ENCODE measurements at places on chromosomes 2 and 18.

DNA sequence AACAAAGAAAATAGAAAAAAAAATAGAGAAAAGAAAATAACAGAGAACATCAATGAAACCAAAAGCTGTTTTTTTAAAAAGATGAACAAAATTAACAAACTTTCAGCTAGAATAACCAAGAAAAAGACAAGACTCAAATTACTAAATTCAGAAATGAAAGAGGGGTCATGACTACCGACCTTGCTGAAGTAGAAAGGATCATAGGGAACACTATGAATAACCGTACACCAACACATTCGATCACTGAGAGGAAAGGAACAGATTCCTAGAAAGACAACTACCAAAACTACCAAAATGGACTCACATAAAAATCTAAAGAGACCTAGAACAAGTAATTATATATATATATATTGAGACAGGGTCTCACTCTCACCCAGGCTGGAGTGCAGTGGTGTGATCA is 37.4 kb upstream of the DTNB start:
- no peak for DNase-seq

DNA sequence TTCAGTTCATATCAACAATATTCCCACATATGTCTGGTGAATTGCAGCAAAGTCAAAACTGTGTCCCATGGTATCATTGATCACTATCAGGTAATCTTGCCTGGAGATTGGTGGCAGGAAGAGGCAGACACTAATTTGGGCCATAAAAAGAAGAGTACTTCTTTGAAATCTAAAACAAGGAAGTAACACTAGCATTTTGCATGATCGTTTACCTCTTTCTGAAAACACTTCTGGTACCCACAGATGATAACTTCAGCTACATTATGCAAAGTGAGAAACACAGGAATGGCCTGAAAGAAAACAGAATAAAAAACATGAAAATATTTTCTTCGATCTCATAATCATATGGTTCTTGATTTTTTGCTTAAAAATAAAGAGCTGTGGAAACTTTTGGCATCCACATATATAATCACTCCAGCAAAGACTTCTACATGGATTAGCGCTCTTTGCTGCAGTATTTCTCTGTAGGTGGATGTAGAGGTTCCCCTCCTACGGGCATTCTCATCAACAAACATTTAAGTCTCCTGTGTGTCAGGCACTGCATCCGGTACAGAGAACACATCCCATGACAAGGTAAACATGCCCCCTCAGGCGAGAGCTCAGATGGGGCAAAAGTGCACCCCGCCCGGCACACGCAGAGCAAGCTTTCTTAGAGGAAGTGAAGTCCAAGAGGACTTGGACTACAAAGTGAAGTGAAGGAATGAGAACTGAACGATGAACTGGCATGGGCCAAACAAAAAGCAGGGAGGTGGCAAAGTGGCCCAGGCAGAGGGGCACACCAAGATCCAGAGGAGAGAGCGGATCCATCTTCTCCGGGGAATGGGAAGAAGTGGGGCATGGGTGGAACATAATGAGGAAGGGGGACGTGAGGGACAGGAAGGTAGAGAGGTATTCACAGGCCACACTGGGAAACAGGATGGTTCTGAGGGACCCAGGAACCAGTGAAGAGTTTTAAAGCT is 68.0 kb upstream of the RIOK3 start:
- no peak for DNase-seq

- DNase-seq, result no peak
These were observed 51.0 kb downstream of the RBMS1 start for GRCh38 chr2:160442603-160443002.

GRCh38 chr18:48757906-48758305 is 192.9 kb downstream of the SMAD7 start:
- DNase-seq, result no peak

DNA sequence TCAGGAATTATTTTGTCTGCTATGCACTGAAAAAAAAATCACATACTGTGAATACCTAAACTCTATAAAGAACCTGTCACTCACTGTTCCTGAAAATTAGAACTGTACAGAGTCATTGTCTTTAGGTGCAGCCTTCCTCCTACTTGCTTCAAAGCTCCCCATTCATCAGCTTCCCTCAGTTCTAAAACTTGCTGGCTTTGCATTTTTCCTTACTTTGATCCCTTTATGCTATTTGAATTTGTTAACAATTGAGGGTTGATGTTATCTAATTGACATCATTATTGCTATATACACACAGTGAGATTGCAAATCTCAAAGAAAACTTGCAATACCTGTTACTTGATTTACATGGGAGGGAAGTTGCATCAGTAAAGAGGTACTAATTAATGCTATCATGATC is 48.3 kb downstream of the PTH2R start:
- no peak for DNase-seq

GRCh38 chr2:67037655-67038054 is 359.5 kb upstream of the ETAA1 start:
- DNase-seq, result no peak

GRCh38 chr18:77079954-77080682 is 52.5 kb downstream of the MBP start:
- DNase-seq, result no peak

DNA sequence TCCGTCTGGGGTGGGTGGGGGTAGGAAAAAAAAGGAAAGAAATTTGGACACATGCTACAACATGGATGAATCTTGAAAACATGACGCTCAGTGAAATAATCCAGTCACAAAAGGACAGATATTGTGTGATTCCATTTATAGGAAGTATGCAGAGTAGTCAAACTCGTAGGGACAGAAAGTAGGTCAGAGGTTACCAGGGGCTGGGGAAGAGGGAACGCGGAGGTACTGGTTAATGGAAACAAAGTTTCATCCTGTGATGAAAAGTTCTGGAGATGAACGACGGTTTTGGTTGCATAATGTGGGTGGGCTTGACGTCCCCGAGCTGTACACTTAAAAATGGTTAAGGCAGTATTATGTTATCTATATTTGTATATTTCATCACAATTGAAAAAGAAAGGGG is 4.5 kb upstream of the SFTPB start:
- DNase-seq, result no peak

DNA sequence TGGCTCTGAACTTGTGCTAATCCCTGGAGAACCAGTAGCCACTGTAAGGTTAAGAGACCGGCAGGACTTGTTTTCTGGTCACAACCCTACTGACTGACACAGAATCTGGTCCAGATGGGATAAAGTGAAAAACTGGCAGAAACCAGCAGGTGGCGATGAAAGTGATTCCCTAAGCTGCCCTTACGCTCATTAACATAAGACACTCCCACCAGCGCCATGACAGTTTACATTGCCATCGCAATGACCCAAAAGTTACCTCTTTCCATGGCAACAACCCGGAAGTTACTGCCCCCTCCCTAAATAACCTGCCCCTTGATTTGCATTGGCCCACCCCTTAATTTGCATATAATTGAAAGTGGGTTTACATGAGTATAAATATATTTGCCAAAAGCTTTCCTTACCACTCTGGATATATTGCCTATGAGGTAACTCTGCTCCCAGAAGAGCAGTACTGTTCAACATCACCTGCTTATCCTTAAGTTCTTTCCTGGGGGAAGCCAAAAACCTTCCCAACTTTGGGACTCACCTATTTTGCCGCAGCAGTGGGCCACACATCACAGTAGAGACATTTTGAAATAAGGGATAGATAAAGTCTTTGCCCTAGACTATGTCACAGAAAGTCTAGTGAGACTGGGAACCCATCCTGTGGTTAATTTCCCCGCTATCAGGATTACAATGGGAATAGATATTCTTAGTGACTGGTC is 35.8 kb upstream of the AFF3 start:
- DNase-seq, result no peak

DNA sequence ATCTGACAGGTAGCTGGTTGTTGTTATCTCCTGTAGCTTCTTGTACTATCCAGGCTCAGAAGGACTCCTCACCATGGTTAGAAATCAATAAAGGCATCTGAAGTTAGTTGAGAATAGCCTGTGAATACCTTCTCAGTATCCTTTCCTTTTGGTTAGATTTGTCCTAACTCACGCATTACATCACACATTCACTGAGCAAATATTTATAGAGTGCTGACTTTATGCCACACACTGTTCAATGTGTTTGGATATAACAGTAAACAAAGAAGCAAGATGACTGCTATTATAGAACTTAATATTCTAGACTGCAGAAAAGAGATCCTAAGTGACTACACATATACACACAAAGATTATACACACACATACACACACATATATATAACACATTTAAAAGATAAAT is 889.9 kb upstream of the CHAC2 start:
- no peak for DNase-seq

GRCh38 chr2:38148501-38148900 is 72.5 kb upstream of the CYP1B1 start:
- DNase-seq, result no peak

DNA sequence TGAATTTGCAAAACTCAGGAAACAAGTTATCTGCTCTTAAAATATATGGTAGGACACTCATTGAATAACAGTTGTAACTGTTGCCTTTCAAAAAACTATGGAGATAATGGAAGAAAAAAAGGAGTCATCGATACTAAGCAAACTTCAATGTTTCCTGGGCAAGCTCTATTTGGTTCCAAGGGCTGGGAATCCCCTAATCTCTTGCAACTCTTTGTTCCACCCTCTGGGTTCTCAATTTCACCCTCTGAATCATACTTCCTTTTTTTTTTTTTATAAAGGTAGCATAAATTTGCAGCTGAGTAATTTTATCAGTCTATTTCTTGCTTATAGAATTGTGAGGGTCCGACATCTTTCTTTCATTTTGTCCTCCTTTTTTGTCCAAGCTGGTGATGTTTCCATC is 36.7 kb downstream of the SLC9A4 start:
- no peak for DNase-seq

DNA sequence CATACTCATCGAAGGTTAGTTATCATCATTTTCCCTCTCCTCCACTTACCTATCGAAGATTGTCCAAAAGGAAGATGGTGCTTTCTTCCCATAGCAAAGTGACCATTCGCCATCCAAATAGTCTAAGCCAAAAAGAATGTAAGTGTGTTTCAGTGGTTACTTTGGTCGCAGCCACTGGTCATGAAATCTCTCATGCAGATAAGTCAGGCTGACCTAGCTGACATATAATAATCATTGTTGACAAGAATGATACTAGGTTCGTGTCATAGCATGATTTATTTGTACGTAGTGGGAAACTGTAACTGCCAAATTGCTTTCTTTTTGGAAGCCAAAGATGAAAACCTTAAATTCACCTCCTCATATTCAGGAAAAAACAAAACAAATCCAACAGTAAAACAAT is 89.6 kb upstream of the PMAIP1 start:
- DNase-seq, result no peak

- DNase-seq, result no peak
These were observed 374.3 kb downstream of the SLC4A3 start for GRCh38 chr2:220001751-220002150.

GRCh38 chr2:58968885-58969284 is 727.8 kb upstream of the FANCL start:
- no peak for DNase-seq

DNA sequence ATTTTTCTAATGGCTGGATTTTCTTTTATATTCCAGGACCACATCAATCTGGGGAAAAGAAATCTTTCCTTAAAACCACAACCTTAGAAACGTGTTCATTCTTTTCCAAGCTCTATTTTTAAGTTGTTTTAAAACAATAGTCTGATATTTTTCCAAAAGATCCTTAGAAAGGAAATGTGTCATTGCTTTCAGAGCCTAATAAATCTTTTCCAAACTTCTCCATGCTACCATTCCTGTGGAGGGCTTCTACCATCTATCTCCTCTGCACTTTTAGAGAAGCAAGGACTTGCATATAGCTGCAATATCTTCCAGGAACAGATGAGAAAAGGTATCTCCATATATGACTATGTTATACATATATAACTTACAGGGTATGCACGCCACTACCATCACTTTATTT is 21.2 kb downstream of the WDFY1 start:
- no peak for DNase-seq

DNA sequence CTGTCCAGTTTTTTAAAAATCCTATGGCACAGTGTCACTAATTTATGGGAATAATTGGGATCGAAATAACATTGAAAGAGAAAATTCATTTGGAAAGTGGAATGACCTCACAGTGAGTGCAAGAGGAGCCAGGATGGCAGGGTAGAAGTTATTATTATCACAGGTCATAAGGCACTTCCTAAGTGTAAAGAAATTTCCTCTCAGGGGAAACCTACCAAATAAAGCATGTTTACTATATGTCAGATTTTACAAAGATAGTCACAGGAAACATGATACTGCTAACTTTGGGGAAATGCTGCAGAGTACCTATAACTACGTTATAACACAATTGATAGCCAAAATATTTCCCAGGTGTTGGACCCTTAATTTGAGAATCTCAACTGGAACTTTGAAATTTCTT is 226.3 kb upstream of the SMAD7 start:
- DNase-seq, result no peak

DNA sequence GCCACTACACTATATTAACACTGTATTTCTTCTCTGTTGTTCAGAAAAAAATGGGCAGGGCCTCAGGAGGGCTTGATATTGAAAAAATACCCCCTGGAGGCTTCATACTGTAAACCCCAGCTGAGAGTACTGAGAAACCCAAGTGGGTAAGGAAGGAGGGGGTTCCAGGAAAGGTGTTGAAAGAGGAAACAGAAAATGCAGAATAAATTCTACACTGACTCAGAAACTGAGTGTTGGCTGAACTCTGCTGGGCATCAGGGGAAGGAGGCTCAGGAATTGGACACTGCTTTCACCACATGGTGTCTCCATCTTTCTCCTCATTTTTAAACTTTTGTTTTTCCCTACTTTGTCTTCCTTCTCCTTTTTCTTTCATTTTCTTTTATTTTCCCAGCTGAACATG is 253.7 kb downstream of the DYM start:
- no peak for DNase-seq

DNA sequence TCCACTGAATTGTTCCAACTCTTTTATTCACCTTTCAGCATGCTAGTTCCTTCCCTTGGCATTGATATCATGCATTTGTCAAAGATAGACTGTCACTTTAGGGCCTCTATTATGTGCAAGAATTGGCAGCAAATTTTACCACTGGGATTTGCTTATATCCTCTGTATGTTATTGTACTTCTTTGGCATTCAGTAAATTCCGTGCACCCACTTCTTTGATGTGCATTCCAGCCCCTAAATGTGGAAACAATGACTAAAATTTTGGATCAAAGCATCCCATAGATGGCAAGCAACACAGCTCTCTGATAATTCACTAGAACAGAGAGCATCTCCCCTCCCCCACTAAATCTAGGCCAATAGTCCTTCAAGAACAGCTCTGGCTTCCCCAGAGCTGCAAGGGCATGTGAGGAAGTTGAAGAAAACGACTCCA is 399.0 kb upstream of the HNRNPA3 start:
- no peak for DNase-seq

DNA sequence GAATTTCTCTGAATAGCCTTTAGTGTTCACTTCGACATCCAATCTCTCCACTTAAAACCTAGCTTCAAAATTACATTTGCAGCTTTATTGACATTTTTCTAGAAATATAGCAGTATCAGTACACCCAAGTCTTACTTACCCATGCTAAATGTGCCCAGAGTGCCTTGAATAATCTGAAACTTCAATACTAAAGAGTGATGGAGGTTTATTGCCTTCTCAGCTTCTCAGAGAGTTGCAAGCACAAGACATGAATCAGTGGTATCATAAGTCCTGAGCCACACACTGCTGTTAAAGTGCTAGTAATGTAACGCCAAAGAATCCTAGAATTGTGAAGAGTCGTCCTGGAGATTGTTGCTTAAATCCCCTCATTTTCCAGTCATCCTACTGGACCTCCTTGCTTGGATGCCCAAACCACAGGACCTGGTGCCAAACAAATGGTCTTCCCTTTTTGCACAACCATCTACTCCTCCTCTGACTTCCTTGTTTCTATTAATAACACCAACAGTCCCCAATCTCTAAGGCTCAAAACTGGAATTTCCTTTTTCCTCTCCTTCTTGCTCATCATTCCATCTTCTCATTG is 83.2 kb upstream of the SPATS2L start:
- no peak for DNase-seq

GRCh38 chr2:8288206-8288605 is 393.6 kb upstream of the ID2 start:
- DNase-seq, result no peak
